ENCODE measurements at places on chromosomes 6 and 20. TPM values are rescaled to one million over a fixed set of nuclear protein-coding genes. Genes with fewer than 3 reads are reported as not detected.

The SMAP1 gene
- 13.1 TPM for total RNA-seq

The RSPH4A gene
- 0.21 TPM for total RNA-seq

The PACRG gene
- total RNA-seq: not detected

The BPIFB4 gene
- not detected for total RNA-seq

The SIRPB1 gene
- 1.8 TPM for total RNA-seq

The OTOR gene
- not detected for total RNA-seq

The CDH26 gene
- total RNA-seq: 0.27 TPM

The TSHZ2 gene
- total RNA-seq: not detected

The COX4I2 gene
- total RNA-seq: not detected

The RHAG gene
- not detected for total RNA-seq

The UNC93A gene
- not detected for total RNA-seq

The RAD21L1 gene
- total RNA-seq: not detected

The TMEM244 gene
- not detected for total RNA-seq

All from SK-MEL-5 (cell line).